ENCODE measurements at places on chromosomes 2 and 18. TPM values are rescaled to one million over a fixed set of nuclear protein-coding genes. Genes with fewer than 3 reads are reported as not detected.
A peak's percentile ranks its signal among the peaks of the same experiment; 100 is the strongest.

- no peak for DNase-seq
Observed at GRCh38 chr2:234670806-234671205, 173.9 kb upstream of the ARL4C start.

DNA sequence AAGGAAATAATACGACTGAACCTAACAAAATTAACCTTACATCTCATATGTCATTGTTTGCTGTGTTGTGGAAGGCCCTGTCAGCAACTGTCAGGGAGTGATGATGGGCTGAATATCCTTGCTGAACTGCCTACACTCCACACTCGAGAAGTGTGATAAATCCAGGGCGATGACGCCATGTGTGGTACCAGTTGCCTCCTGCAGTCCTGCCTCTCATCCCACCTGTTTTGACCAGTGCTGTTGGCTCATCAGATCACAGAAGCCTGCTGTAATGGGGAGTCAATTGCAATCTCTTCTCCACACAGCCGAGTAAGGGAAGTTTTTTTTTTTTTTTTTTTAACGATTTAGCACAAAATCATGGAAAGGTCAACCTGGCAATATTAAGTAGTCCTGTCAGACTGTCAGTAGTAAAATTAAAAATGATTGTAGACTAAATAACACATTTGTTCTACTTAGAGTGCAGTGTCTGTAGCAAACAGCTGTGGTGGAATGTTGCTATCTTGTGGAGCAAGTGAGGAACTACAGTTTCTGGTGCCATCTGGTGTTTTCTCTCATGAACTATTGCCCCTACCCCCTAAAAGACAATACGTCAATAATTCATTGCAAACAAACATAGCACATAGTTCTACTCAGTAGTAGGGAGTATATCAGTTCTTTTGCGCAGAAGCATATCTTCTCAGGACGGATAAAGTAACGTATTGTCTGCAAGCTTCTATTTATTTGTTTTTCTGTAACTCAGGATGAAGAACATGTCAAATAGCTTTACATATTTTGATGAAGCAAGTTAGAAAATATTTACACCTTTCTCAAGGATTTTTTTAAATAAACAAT, 347.6 kb downstream of the CTNNA2 start:
- no peak for DNase-seq

- no peak for DNase-seq
Observed at GRCh38 chr18:74457043-74457724, at the start of gene DIPK1C. DIPK1C (minus strand) TSS chr18:74457308; CDS start chr18:74457259, 49 bp downstream.

DNA sequence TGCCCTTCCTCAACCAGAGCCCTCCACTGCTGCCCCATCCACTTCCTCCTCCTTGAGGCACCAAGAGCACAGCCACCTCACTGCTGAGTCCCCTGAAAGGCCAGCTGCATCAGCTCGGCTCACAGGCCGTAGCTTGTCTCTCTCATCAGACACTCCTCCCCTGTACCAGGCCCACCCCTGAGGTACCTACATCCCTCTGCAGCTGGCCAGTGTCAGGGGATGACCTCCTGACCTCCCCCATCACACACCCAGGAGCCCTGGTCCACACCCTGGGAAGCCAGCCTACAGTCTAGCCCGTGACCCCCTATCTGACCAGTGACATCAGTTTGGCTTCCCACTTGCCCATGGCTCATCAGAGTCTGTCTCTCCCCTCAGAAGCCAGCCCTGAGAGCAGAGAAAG, 205.6 kb downstream of the TNS1 start:
- DNase-seq = no peak

DNA sequence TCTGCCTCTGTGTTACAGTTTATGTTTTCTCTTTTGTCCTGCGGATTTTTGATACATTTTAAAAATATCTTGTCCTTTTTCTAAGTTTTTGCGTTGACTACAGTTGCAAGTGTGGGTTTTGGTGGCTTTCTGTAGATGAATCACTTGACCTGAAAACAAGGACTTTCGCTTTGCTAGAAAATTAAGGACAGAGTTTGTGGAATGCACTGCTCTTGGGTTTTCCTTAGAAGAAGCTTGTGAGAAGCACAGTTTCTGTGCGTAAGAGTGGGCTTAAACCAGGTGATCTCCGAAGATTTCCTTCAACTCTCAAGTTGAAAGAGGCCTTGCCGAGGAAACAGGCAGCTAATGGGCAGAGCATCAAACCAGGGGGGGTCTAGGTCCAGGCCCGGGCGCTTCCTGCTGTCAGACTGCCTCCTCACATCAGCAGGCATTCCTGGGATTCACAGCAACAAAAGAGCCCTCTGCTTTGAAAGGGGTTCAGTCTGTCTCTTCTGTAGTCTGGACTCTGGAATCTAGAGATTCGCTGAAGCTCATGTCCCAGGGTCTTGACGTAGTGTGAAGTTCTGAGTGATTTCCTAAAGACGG, 17.3 kb downstream of the NCK2 start:
- DNase-seq = peak; percentile 24

DNA sequence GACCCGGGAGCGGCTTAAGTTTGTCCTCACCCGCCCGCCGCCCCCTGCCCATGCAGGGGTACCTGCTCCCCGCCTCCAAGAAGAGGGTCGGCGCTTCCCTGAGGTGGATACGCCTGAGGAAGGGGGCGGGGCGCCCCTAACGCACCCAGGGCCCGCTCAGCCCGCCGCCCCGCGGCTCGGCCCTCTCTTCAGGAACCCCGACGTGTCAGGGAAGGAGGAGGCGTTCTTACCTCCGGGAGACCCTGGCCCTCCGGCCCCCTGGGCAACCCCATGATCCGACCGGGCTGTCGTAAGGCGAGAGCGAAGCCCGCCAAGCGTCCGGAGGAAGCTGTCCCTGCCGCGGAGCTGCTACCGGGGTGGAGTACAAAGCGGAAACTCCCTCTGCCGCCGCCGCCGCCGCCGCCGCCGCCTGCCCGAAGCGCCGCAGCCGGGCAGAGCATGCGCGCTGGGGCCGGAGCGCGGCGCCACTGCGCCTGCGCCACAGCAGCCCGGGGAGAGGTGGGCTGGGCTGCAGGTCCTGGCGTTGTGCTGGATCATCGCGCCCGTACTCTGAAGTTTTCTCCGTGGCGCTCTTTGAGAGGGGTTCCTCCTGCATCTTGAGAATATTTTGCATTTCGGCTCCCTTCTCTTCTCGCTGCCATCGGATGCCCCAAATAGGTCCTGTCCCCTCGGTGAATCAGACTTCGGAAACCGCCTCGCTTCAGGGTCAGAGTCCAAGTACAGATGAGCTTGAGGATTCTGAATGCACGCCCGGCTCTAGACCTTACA, at the start of gene CCDC93:
Gene CCDC93 (minus strand): TSS at position 347 of the 768 bp plus-strand sequence. CDS start 75 bp downstream, at position 272.
- peak; percentile 91 for DNase-seq

Gene UGT1A10
- not detected for total RNA-seq
